Right ventricle myocardium superior (tissue), 1 donor: ENCODE measurements at places on chromosomes 2 and 18. TPM values are rescaled to one million over a fixed set of nuclear protein-coding genes. Genes with fewer than 3 reads are reported as not detected.

ANO7 gene
- 0.35 TPM for total RNA-seq

PRKD3 gene
- 10.4 TPM for total RNA-seq

GRCh38 chr18:79883461-79884293 is 67.8 kb downstream of the SLC66A2 start:
- no peak for DNase-seq

KIF3C gene
- 3.2 TPM for total RNA-seq

- no peak for DNase-seq
Measured at GRCh38 chr2:217775920-217776503, 226.8 kb downstream of the TNS1 start.

DNA sequence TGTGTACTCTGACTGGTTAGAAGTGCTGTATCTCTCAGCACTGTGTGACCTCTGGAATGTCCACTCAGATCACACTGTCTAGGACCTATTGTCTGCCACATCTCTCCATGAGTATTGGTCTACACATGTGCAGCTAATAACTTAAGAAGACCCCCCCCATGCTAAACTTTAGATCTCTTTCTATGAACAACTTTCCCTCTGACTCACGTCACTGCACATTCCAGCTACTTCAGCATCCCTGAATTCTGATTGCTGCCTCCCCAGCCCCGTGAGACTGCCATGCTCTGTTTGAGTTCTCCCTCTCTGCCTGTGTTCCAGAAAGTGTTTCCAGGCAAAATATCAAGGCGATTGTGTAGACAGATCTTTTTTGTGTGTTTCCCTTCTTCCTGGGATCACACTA is 41.8 kb downstream of the RAPGEF4 start:
- DNase-seq = no peak

- DNase-seq = no peak
Measured at GRCh38 chr18:46435031-46435430, 222.0 kb downstream of the LOXHD1 start.

- DNase-seq = no peak
Measured at GRCh38 chr18:78562531-78562961, 417.1 kb upstream of the SALL3 start.

GRCh38 chr2:46470114-46470628 is 9.2 kb upstream of the TMEM247 start:
- no peak for DNase-seq

- no peak for DNase-seq
Measured at GRCh38 chr2:23703583-23704385, 223.1 kb downstream of the ATAD2B start.

DNA sequence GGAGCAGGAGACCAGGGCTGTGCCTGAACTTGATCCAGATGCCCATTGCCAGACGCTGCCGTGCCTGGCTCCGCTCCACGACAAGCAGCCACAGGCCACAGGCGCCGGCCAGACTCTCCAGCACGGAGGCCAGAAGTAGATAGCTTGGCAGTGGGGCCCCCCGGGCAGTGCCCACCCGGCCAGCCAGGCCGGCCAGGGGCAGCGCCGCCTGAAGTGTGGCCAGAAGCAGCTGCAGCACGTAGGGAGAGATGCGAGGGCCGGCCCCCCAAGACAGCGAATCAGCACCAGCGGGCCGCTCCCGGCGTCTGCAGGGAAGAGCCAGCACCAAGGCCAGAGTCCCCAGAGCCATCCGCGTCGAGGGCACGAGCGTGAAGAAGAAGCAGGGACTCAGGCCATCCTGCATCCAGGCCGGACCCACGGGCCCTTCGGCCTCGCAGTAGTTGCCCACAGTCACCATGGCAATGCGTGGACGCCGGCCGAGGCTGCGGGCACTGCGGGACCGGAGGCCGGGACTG is 484 bp downstream of the ABCB6 start:
- DNase-seq = peak; percentile 78

DNA sequence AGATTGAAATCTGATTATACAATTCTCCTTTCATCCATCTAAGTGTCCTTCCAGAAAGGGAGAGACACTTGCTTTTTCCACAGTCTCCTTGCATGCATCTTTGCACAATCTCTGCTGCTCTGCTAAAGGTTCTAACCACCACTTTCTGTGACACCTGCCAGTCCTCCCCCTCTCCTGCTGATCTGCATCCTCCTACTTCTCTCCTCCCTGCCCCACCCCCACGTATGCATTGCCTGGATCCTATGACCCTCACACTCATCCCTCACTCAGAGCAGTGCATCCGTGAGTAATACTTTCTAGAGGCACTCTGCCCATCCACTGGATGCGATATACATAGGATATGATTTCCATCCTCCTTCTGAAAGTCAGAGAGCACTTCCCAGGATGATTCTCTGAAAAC is 27.7 kb upstream of the TRAPPC8 start:
- DNase-seq = no peak

SLC19A3 gene
- total RNA-seq = 2.1 TPM

DNA sequence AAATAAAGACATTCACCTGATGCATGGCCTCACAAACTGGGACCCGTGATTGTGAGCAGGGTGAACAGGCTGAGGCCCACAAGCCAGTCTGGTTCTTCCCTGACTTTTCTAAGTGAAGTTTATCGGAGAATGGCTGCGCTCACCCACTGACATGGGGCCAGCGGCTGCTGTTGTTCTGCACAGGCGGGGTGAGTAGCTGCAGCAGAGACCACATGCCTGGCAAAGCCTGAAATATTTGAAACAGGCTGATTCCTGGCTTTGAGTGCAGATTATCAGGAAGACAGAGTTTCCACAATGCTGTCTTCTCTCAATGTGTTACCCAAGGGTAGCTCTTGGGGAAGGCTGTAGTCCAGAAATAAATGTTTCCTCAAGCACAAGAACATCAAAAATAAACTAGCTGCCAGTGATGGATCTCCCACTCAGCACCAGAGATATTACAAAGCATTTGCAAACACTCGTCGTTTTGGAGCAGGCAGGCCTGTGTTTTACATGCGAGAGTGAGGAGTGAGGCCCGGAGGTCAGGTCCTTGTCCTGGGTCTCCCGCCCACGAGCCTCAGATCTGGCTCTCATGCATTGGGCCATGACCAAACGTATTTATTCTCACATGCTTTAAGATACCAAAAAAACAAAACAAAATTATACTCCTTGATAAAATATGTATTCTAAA is 647.1 kb downstream of the GALR1 start:
- no peak for DNase-seq

- no peak for DNase-seq
Measured at GRCh38 chr18:62370366-62370765, 45.3 kb downstream of the TNFRSF11A start.

GRCh38 chr2:233244818-233245217 is 6.7 kb upstream of the ATG16L1 start:
- no peak for DNase-seq

DNA sequence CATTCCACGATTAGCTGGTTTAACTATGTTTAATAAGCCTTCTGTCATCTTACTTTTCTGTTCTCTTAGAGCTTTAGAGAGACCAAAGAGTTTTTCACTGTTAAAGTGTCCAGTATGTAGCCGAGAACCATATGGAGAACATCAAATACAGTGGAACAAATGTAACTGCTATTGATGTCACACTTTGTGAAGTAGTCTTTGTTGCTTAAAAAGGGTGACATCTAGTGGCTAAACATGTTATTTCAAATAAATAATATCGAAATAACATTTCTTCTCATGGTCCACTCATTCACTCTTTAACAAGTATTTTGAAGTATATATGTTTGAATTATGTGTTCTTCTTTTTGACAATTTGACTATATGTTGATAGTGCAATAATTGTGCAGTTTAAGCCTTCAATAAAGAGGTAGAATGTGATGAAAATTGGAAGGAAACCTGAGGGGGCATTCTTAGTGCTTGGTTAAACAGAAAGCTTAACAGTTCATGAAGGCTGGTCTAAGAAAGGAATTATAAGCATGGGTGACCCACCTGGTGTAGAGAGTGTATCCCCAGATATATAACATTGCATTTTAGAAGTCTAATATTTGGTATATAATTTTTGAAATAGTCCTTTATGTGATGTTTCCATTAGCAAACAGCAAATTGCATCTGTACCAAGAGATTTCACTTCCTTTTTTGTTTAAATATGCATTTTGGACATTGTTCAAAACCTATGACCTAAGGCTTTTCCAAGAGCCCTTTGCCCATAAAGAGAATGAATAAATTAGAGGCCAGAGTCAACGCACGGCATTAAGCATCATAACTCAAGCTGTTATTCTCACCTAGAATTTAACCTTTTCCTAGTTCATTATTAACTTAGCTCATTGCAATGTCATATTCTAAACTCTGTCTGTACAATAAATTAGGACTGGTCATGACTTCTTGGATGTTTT is 112.1 kb downstream of the KYNU start:
- DNase-seq = no peak

DNA sequence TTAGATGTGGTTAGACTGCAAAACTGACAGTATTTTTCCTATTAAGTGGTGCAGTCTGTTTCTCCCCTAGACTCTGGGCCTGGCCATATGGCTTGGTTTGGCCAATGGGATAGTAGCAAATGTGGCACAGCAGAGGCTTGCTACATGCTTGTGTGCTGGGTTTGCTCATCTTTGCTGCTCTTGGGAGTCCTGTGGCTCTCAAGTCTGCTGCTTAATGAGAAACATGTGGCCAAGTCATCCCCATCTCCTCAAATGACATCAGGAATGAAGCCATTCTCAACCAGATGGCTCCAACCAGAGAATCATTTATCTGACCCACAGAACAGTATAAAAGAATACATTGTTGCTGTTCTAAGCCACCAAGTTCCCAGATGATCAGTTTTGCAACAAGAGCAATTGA is 57.1 kb upstream of the PAX3 start:
- DNase-seq = no peak

DNA sequence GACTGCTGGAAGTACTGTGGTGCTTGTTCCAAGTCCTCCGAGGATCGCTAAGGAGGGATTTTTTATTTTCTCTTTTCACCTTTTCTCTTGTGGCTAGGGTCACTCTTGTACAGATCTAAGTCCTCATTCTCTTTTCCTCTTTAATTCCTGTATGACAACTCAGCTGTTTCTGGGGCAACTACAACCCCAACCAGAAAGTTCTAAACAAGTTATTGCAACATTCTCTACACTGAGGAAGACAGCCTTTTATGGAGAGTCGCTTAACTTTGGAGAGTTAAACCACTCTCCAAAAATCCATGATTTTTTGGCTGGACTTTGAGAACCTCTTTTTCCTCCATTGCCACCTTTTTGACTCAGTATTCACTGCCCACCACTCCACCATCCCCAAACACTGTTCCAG is 74.0 kb upstream of the SESTD1 start:
- no peak for DNase-seq

MSTN gene
- total RNA-seq = not detected

DNA sequence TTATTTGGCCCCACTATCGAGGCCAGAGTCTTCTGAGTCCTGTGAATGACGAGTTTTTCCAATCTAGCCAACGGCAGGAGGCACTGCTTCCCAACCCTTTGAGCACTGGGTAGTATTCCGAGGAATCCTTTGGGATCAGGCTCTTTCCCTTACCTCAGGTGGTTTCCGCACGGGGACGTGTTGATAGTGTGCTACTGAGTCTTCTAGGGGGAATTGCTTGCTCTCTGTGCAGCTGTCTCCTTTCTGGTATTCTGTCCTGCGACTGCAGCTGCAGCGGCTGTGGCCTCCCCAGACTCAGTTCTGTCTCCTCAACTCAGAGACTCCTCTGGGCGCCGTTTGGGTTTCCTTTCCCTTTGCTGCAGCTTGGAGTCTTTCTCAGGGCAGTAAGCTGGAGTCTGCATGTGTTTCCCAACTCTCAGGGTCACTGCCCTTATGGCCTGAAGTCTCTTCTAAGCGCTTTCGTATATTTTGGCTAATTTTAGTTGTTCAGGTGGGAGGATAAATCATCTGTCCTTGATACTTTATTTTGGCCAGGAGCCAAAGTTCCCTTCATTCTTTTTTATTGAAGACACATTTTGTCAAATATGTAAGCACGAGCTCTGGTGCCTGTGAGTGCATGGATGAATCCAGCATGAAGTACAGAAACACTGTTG is 118.4 kb downstream of the MAP4K4 start:
- no peak for DNase-seq

- no peak for DNase-seq
Measured at GRCh38 chr2:31523871-31524492, 56.8 kb downstream of the SRD5A2 start.

GRCh38 chr18:49321797-49322461 is 138.5 kb downstream of the DYM start:
- DNase-seq = no peak

DNA sequence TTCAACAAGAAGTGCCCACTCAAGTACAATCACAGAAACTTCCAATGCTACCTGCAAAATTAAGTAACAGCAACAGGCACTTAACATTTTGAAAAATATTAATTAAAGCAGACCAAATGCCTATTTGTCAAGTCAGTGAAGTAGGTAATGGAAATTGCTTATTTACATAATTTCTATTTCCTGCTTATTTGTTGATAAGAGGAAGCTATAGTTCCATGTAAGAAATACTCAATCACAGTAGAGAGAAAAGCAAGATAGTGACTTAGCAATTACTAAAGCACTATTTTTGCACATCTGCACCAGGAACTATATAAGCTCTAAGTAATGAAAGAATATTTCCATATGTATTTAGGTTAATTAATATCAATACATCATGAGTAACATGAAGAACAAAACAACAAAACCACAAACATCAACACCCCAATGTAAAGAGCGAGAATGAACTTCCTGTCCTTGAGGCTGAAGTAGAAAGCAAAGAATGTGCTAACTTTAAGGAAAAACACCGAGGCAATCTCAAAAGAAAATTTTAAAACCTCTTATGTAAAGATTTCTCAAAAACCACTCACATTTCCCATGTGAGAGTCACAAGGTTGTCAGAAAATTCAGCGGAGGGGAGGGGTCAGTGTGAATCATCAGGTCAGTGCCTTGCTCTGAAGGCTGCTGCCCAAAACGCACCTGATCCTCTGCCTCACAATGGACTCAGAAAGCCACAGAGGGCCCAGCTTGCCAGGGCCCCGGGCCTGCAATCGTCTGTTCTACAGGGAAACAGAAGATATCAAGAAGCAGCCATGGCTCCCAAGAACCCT is 12.5 kb downstream of the NPC1 start:
- no peak for DNase-seq

- no peak for DNase-seq
Measured at GRCh38 chr2:223315813-223316212, 263.8 kb downstream of the KCNE4 start.

OTOS gene
- not detected for total RNA-seq

DNA sequence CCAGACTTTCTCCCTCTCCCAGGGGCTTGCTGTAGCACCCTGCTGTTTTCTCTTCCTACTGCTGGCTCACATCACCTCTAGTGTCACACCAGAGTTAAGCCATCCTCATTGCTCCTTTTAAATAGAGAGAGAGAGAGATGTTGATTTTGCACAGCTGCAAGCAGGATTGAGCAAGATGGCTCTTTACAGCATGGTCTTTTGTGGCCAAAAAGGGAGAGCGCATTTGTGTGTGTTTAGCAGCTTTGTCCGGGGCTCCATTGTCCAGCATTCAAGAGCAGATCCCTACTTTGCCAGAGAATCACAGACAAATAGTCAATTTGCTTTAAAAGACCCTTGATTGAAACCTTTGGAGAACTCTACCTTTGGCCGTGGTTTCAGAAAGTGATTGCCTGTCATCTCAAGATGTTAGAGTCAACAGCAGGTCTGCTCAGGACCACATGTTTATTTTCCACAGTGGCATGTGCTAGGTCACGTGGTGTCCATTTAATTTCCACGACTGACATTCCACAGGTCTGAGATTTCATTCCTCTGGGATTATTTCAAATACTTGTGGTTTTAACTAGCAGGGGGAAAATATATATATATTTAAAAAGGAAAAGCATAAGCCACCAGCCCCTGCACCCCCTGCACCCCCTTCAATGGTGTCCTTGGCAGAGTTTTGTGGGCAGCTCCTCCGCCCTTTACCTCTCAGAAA is 359.9 kb upstream of the SLC14A2 start:
- no peak for DNase-seq

INPP5D gene
- total RNA-seq = 4.6 TPM

PLEK gene
- 4.7 TPM for total RNA-seq

FSHR gene
- 0.46 TPM for total RNA-seq

REEP1 gene
- total RNA-seq = 21.5 TPM
